NCI-H460 (cell line): ENCODE measurements at places on chromosomes 12 and 14. TPM values are rescaled to one million over a fixed set of nuclear protein-coding genes. Genes with fewer than 3 reads are reported as not detected.

GRCh38 chr14:54762296-54762695 lies 140.3 kb downstream of the GCH1 start:
- DNase-seq, result no peak

GRCh38 chr14:22813145-22813544 lies 2.1 kb downstream of the SLC7A7 start:
- DNase-seq, result no peak

DNA sequence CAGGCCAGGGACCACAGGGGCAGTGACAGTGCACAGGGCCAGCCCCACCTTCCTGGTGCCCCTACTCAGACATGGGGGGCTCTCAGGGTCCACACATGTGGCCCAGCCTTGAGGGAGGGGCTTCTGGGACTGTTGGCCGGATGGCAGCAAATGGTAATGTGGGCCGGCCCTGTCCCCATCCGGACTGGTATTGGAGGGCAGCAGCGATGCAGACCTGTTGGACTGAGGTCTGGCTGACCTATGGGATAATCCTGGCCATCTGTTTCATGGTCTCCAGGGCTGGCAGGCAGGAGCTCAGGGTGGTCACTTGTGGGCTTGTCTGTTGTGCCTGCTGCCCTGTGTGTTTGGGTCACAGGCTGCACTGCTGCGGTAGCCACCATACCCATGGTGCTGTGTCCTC lies 387.5 kb downstream of the TMEM121 start:
- no peak for DNase-seq

- DNase-seq, result no peak
These were observed 91.6 kb downstream of the TPH2 start for GRCh38 chr12:72030277-72030676.

DNA sequence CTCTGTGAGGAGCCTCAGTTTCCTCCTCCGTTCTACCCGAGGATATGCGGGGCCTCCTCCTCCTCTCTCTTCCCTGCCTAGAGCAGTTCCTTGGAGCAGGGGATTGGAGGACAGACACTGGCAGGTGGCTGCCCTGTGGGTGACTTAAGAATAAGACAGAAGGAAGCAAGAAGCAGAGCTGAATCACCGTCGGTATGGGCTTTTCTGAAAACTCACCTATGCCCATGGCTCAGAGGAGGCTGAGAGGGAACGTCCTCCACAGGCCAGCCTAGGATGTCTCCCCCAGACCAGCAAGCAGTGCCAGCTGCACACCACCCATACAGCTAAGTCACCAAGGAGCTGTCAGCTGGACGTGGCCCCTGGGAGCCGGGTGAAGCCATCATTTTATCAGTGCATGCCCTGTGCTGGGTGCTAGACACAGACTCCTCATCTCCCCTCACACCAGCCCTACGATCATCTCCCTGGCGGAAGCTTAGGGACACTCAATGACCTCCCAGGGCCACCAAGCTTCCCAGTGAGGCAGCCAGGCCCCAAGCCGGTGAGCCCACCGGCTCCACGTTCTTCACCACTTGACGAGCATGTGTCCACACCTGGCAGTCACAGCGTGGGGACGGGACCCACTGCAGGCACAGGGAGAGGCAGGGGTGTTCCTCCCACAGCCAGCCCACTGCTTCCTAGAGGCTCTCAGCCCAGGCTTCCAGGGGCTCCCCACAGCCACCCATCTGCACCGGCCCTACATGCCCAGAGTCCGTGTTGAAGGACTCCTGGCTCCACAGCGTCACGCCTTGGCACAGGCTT lies 21.4 kb downstream of the ITPK1 start:
- DNase-seq, result no peak

DNA sequence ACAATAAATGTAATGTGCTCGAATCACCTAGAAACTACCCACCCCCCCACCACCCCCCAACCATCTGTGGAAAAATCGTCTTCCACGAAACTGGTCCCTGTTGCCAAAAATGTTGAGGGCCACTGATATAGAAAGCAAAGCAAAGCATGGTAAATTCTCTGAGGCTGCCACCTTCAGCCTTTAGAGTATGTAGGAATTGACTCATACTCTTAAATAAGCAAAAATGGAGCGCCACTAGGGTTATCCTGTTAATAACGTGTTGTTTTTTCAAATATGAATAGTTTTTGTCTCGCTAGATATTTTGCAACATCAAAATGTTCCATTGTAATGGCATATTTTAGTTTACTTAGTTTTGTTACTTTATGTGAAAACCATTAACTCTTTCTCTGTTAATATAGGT lies 18.2 kb downstream of the DYNC1H1 start:
- no peak for DNase-seq

DNA sequence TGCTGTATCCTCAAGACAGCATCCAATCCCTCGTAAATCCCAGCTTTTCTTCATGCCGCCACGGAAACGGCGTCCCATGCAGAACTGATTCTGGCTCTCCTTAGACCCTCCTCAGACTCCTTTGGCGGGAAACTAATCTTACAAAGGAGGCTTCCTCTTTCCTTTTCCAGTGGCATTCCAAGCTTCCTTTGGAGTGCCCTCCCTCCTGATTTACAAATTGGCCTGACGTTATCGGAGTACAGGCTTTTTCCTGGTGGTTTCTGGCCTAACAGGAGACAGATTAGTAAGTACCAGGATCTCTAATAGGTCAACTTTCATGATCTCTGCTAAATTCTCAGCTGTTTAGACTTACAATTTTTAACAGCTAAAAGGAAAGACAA lies 1.3 kb upstream of the ZDHHC17 start:
- no peak for DNase-seq

DNA sequence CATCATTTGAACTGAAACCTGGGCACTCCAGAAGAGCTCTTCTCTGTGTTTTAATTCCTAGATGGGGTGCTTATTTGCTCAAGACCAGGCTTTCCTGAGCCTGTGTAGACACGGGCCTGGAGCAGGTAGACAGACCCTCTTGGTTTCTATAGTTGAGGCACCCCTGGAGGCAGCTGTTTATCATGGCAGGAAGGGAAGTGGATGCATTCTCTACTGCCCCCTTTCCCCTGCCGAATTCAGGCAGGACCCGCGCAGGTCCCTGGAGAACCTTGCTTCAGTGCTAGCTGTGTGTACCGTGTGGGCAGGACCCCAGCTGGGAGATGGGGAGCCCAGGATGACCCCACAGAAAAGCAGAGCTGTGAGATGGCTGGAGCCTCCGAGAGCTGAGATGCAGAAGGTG lies 6.0 kb downstream of the CACNA1C start:
- no peak for DNase-seq

DNA sequence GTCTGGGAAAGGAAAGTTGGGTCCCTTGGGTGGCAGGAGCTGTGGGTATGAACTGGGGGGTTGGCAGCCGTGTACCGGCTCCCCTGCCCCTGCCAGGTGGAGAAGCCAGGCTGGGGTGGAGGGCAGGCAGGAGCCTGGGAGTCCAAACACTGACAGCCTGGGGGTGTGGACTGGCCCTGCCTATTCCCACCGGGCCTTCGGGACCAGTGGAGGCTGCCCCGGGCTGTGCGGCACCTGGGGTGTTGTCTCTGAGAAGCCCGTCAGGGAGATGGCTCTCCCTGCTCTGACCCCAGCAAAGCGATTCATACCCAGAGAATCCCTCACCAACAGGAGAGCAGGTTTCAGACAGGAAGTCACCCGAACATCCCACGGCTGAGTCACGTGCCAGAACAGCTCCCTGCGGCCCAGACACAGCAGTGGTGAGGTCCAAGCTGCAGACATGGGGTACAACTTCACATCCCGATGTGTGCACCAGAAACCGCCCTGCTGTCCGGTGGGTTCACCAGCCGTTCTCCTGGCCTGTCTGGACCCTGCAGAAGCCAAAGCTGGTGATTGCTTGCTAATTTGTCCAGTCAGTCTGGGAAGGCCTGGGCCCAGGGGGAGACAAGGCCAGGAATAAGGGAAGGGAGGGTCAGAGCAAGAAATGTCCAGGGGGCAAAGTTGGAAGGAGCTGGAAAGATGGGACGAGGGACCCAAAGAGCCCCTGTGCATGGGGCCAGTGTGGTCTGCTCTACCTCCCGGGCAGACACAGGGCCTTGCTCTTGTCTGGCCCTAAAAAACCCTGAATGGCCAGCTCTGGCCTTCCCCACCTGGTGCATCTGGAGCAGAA lies 2.1 kb upstream of the GPR132 start:
- DNase-seq, result no peak

DNA sequence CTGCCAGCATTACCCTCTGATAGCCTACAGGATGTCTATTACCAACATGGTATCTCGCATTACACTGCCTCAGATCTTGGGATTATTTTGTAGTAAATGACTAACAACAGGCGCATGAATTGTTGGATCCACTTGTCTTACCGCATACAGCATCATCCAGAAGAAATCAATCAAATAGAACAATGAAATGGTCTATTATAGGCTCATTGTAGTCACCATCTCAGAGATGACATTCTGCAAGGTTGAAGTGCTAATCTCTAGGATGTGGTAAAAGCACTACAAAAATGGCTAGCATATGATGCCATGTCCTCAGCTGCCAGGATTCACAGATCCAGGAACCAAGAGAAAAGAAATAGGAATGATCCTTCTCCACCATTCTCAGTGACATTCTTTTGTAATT lies 52.0 kb downstream of the WASHC3 start:
- no peak for DNase-seq

DNA sequence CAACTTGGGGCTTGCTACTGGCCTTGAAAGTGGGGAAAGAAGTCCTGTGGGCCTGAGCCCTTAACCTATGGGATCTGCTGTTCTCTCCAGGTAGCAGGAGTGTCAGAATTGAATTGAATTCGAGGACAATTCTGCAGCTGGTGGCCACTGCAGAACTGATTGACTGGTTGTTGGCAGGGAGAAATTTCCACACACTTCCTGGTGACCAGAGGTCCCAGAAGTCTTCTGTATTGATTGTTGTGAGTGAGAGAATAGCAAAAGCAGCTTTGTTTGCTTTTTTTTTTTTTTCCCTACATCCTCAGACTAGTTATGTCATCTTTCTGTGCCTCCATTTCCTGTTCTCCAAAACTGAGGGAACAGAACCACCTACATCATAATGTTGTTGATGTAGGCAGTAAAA lies 64.1 kb downstream of the PRICKLE1 start:
- no peak for DNase-seq

- no peak for DNase-seq
These were observed 5.7 kb upstream of the TNS2 start for GRCh38 chr12:53044052-53044581.

DNA sequence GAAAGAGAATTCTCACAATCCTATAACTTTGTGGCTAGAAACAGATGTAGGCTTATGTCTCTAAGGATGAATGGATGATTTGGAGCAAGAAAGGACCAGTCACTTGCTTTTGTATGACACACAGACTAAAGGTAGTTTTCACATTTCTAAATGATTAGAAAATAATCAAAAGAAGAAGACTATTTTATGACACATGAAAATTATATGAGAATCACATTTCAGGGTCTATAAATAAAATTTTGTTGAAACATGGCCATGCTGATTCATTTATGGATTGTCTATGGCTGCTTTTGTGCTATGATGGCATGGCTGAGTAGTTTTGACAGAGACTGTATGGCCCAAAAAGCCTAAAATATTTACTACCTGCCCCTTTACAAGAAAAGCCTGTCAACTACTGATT lies 49.4 kb upstream of the FRMD6 start:
- DNase-seq, result no peak

UNC79 gene
- total RNA-seq, result 0.05 TPM in 1 of 2 replicates, not detected in the other

OR6C2 gene
- total RNA-seq, result not detected in 2 replicates

OAS3 gene
- 12.3 and 12.8 TPM in 2 replicates for total RNA-seq
